ENCODE measurements at places on chromosomes 2 and 18.

GRCh38 chr2:118834440-118834810 lies 13.0 kb downstream of the EN1 start:
- DNase-seq = no peak

GRCh38 chr18:38709122-38709521 lies 1143.5 kb upstream of the CELF4 start:
- no peak for DNase-seq

DNA sequence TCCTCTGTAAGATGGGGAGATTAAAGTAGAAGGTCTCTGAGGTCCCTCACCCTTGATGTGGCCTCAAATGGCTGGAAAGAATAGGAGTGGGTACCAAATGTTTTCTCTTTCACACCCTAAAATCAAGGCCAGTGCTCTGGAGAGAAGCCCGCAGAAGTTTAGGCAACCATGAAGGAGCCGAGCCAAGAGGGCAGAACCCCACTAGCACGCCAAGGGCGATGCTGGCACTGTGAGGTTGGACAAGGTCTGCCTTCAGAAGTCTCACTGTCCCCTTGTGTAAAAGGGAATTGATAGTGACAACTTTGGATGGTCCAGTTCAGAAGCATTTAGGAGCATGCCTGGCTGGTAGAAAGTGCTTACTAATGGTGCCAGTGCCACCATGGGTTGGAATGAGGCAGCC lies 16.3 kb upstream of the OTOF start:
- DNase-seq = no peak

DNA sequence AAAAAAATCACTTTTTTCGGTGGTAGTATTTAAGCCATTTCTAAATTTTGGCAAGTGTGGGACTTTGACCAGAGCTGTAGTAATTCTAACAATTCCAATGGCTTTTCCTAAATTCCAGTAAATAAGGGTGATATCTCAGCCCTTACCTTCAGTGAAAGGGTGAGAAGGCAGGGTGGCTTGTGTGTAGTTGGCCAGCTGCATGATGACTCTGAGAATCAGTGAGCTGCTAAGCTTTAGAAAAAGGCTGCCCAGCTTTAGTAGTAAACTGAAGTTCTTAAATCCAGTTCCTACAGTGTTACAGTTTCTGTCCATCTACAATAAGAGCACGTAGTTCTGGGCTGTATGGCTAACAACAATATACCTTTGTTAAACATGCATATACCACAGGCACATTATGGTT lies 42.0 kb downstream of the OXER1 start:
- DNase-seq = no peak

- DNase-seq = no peak
Measured at GRCh38 chr2:84713441-84713840, 167.4 kb downstream of the TRABD2A start.

GRCh38 chr2:76668279-76668678 lies 853.9 kb downstream of the LRRTM4 start:
- no peak for DNase-seq

DNA sequence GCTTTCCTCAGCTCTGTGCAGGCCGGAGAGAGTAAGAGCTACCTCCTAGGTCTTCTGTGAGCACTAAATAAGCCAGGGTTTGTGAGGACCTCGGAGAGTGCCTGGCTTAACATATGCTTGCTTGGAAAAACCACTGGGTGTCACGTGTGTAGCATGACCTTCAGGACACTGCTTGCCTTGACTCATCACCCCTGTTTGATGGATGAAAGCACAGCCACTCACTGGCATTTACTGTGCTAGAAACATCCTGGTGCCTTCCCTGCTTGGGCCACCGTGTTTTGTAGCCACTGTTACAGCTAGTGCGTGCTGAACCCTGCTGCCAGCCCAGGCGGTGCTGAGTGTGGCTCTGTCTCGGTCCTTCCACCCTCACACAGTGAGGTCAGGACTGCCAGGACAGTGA lies 34.8 kb upstream of the ITM2C start:
- no peak for DNase-seq

DNA sequence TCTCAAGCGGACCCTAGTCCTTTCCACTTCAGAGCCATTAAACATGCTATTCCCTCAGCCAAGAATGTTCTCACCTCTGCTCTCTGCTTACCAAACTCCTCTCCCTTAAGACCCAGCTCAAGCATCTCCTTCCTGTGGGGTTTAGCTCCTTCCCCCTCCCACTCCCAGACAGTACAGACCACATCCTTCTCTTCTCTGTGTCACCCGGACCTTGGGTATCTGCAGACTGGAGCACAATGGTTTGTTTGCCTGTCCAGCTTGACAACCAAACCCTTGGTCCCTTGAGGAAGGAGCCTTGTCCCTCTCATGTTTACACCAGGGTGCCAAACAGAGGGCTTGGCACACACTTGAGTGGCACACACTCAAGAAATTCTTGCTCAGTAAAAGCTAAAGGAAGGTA lies 4.1 kb upstream of the CD8A start:
- DNase-seq = no peak

DNA sequence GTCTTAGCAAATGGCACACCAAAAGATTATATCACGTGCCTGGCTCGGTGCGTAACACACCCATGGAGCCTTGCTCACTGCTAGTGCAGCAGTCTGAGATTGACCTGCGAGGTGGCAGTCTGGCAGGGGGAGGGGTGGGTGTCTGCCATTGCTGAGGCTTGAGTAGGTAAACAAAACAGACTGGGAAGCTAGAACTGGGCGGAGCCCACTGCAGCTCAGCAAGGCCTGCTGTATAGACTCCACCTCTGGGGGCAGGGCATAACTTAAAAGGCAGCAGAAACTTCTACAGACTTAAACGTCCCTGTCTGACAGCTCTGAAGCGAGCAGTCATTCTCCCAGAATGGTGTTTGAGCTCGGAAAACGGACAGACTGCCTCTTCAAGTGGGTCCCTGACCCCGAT lies 55.9 kb upstream of the FSHR start:
- DNase-seq = no peak

DNA sequence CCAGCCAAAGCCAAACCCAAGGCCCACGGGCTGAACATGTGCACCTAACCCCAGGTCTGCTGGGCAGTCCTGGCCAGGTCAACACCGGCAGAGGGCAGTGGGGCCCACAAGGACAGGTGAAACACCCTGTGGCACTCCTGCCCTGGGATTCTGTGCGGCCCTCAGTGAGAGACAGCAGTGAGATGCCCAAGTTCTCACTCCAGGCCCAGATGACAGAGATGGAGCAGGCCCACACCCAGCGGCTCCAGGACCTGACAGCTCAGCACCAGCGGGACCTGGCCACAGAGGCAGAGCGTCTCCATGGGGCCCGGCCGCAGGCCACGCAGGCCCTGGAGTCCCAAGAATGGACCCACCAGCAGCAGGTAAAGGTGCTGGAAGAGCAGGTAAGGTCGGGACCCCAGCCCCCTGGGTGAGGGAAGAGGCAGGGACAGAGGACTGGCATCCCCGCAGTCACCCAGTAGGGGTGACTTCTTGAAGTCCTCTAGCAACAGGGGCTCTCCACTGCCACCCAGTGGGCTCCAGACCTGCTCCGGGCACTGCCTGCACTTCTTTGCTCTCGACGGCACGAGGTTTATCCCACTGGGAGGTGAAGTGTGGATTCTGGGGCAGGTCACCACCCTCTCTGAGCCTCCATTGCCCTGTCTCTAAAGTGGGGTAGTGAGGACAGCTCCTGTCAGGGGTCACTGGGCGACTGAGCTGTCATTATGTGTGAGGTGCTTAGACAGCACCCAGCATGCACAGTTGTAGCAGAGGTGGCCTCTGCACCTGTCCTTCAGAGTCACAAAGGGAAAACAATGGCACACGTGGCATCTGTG lies 8.8 kb upstream of the SNED1 start:
- no peak for DNase-seq

DNA sequence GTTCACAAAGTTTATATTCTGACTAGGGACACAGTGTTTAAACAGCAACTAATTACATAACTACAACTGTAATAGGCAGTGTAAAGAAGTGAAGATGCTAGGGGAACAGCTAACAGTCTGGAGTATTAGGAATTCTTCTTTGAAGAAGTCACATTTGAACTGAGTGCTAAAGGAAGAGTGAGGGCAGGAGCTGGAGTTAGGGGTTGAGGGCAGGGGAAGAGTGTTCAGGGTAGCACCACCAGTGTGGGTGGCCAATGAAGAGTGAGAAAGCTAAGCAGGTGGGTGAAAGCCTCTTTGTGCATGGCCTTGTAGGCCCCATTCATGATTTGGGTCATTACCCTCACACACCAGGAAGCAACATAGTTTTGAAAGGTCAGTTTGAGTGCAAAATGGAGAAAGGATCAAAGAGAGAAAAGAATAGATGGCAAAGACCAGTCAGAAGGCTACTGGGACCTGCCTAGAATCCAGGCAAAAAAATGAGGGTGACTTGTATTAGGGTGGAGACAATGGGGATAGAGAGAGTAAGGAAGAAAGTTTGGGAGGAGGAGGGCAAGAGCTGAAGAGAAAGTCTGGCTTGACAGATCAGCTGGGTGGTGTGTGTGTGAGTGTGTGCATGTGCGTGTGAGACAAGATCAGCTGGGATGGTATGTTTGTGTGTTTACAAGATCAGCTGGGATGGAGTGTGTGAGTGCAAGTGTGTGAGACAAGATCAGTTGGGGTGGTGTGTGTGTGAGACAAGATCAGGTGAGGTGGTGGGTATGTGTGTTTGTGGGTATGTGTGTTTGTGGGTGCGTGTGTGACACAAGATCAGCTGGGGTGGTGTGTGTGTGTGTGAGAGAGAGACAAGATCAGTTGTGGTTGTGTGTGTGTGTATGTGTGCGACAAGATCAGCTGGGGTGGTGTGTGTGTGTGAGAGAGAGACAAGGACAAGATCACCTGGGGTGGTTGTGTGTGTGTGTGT lies 43.6 kb upstream of the AGPS start:
- no peak for DNase-seq
